ENCODE measurements at places on chromosomes 1 and 21.
A peak's percentile ranks its signal among the peaks of the same experiment; 100 is the strongest.

- DNase-seq = no peak
These were observed 54.9 kb upstream of the AJAP1 start for GRCh38 chr1:4599521-4599920.

GRCh38 chr21:26433386-26433785 lies 139.7 kb downstream of the CYYR1 start:
- DNase-seq = no peak

- peak; percentile 56 for DNase-seq
These were observed 240.1 kb downstream of the DISC1 start for GRCh38 chr1:231866392-231867331.

- DNase-seq = peak; percentile 56
These were observed 67.2 kb upstream of the RUNX3 start for GRCh38 chr1:24996983-24997893.

GRCh38 chr1:243508303-243508713 lies 252.5 kb downstream of the SDCCAG8 start:
- DNase-seq = peak; percentile 50

DNA sequence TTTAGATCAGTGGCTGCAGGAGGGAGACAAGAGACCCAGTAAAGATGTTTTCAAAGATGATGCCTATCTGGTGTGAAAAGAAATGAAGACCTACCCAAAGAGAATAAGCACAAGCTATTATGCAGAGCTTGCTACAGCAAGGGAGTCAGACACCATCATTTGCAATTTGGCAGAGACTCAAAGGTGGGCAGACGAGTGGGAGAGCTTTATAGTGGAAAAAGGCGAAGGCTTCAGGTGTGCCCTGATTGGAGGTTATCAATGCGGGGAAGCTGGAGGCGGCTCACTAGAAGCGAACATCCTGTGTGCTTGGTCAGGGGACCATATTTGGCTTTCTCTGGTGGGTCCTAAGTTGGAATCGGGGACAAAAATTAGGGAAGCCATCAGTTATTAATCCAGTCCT lies 183.8 kb downstream of the DISC1 start:
- DNase-seq = no peak

- DNase-seq = peak; percentile 59
These were observed 46.3 kb downstream of the GPA33 start for GRCh38 chr1:167043752-167044488.

GRCh38 chr1:191174298-191174697 lies 696.6 kb upstream of the BRINP3 start:
- no peak for DNase-seq

- no peak for DNase-seq
These were observed 19.8 kb downstream of the OLFML2B start for GRCh38 chr1:162003830-162004215.

DNA sequence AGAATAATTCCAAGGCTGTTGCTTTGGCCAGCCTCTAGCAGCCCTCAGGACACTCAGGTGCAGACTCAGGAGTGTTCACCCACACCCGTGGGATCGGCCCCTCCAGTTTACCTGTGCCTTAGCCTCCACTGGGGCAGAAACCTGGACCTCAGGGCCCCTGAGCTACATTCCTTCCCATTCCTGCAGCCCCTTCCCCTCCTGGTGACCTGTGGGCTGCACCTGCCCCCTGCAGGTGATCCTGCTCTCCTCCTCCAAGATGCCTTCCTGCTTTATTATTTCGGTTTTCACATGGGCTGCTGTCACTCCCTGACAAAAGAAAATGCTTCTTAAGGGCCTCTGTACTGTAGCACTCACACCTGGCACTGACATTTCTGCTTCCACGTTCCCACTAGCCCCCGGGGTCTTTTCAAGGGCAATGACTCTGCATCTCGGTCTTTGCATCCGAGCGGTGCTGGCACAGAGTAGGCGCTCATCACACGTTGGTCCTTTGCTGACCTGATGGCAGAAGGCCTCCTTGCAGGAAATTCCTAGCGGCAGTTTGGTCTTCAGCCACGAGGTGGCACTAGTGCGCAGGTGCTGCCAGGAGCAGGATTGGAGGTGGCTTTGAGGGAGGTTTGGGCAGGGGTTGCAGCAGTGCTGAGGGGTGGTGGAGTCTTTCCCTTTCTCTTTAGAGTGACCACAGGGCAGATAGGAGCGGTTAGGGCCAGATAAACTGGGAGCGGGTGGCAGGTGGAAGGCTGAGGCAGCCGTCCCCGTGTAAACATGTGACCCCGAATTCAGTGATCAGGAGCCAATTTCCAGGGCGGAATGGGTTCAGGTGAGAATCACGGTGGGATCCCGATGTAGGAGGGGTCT lies 25.3 kb upstream of the ETV3 start:
- DNase-seq = peak; percentile 78

GRCh38 chr1:160639652-160640051 lies 7.2 kb downstream of the SLAMF1 start:
- no peak for DNase-seq

DNA sequence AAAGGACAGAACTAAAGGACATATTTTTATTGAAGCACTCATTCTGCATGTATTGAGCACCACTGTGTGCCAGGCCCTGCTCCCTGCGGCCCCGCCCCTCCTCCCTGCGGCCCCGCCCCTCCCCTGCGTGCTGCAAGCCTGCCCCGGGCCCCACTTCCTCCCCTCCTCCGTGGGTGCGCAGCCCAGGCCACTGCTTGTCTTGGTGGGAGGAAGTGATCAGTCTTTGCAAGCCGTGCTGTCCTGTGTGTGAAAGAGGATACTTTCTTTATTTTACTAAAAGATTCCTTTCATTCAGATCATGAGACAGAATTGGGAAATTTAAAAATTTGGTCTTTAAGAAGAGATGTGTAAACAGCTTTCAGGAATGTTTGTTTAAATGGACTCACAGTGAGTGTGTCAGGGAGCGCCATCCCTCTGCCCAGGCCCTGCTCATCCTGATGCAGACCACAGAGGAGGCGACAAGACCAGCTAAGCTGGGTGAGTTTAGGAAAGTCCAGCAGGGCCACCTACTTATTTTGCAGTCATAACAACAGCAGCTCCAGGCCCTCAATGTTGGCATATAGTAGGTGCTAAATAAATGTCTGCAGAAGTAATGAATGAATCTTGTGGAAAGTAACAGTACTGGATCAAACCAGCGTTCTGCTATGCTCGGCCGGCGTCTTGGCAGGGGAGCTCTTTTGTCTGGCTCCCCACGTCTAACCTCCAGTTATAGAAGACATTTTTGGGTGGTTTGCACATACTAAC lies 88.3 kb upstream of the SELENON start:
- DNase-seq = peak; percentile 46

DNA sequence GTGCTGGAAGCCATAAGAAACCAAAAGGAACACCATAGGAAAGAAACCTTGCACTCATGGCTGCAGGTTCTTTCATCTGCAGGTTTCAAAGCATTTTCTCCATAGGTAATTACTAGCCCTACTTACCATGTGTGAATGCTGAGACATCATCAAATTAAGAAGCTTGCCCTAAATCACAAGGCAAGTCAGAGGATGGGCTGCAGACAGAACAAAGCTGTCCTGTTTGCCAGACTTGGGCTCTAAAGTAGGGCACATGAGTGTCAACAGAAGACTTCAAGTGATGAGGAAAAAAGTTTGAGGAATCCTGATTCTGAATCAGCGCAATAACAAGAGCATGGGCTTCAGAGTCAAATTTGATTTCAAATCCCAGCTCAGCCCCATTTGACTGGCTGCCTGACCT lies 5.8 kb upstream of the EPS15 start:
- DNase-seq = no peak

DNA sequence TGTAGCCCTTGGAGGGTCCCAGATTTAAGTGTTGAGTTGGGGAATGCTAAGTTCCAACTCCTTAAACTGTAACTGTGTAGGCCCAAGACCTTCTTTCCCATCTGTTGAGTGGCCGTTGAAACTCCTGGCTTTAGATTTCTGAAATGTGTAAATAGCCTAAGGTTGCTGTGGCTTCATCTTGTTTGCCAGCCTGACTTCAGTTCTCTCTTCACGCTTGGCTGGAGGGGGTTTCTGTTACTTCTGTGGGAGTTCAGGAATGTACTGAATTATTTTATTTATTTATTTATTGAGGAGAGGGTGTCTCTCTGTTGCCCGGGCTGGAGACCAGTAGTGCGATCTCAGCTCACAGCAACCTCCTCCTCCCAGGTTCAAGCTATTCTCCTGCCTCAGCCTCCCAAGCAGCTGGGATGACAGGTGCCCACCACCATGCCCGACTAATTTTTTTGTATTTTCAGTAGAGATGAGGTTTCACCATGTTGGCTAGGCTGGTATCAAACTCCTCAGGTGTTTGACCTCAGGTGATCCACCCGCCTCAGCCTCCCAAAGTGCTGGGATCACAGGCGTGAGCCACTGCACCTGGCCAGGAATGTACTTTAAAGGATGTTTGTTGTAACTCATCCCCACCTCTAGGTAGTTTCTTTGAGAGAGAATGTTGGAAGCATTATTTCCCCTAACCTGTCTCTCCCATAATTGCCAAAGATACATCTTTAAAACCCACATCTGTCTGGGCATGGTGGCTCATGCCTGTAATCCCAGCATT lies 5.9 kb downstream of the TTC39A start:
- DNase-seq = no peak

DNA sequence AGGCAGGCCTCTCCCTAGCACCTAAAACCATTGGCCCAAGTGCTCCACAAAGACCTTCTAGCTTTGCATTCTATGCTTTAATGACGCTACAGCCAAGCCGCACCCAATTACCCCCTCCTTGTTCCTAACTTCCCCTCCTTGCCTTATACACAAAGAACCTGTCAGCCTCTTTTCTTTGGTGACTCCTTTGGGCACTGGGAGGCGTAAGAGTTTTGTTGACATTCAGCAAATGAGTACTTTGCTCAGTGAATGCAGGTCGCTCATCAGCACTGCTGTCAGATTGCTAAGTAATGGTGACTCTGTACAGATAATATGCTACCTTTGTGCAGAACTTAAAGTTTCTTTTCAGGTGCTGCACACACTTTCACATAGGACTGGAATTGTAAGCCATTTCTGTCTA lies 187.6 kb upstream of the FAM78B start:
- no peak for DNase-seq

GRCh38 chr1:223815020-223815853 lies 30.5 kb downstream of the TP53BP2 start:
- no peak for DNase-seq

- no peak for DNase-seq
These were observed 260.8 kb downstream of the SPATA17 start for GRCh38 chr1:217891966-217892365.

DNA sequence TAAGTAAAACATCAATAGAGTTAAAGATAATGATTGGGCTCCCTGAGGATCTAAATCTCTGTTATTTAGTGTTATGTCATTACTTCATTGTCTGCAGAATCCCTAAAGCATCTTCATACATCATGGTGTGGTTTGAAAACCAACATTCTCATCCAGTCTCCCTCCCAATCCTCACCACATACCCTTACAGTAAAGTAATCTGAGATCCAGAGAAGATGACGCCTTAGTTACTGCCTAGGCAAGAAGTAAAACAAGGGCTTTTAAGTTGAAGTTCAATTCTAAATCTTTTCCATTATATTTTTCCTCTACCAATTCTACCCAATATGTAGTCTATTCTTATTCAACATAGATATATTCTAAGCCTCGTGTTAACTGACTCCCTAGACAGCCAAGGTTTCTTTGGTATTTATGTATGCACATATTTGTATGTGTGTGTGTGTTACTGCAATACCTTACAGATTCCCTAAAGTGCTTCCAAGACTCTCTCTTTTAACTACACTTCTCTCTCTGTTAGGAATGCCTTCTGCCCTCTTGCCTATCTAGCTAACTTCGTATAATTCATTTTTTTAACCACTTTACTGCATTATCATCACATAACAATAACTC lies 17.3 kb downstream of the DPH5 start:
- DNase-seq = no peak

DNA sequence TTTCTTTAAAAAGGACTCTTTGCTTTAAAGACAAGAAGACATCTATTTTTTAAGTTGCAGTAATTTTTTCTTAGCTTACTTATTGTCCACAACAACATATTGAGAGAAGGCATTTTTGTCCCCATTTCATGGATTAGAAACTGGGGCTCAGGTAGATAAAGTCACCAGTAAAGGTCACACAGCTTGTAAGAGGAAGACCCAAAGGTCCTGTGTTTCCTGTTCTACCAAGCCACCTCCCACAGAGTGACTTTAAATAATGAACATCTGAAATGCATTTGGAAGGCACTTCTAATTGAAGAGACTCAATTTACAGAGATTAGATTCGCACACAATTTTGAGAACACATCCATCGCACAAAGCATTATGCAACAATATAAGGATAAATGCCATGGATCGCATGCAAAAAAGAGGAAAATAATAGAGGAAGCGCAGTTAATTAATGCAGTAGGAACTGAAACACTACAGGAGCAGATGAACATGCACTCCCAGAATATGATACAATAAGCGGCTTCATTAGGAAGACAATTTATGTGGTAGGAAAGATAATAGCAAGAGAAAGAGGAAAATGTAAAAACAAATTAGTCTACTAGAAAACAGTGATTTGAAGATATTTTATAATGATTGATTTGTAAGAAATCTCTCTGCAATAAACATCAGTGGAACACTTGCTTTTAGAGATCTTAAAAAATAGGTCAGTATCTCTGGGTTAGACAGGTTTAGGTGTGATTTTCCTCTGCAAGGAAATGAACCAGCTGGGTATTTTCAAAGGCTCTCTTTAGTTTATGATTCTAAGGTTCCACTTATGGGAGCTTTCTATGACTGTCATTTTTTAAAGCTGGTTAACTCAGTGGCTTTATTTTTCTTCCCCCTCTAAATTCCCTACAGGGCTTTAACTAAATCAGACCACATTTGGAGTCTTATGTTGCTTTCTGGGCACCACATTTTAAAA lies 27.1 kb upstream of the CD2 start:
- no peak for DNase-seq

DNA sequence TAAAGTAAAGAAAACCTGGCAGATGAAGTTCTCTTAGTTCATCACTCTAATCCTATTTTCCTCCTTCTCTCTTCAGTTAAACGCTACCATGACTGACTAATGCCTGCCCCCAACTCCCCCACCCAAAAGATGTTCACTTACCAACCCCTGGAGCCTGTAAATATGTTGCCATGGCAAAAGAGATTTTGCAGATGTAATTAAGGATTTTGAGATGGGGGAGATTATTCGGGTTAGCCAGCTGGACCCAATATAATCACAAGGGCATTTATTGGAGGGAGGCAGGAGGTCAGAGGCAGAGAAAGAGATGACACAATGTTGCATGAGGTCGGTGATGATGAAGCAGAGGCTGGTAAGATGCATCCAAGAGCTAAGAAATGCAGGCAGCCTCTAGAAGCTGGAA lies 69.3 kb upstream of the PPP2R5A start:
- DNase-seq = no peak

DNA sequence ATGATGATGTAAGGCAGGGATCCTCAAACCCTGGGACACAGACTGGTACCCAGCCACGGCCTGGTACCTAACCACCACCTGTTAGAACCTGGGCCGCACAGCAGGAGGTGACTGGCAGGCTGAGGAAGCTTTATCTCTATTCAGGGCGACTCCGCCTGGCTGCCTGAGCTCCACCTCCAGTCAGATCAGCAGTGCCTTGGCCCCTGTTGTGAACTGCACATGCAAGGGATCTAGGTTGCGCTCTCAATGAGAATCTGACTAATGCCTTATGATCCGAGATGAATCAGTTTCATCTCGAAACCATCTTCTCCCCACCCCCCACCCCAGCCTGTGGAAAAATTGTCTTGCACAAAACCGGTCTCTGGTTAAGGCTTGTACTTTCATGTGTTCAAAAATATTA lies 4.2 kb downstream of the RNPC3 start:
- DNase-seq = peak; percentile 18

GRCh38 chr1:70420320-70420719 lies 9.3 kb downstream of the CTH start:
- no peak for DNase-seq
